Esophagus muscularis mucosa (tissue), 4 donors: ENCODE measurements at places on chromosomes 16 and 17.

DNA sequence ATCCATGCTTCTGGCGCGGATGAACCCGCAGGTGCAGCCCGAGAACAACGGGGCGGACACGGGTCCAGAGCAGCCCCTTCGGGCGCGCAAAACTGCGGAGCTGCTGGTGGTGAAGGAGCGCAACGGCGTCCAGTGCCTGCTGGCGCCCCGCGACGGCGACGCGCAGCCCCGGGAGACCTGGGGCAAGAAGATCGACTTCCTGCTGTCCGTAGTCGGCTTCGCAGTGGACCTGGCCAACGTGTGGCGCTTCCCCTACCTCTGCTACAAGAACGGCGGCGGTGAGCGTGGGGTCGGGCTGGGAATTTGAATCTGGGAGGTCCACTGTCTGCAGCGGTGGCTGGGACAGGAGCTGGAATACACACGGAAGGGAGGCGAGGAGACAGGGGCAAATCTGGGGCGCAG lies 904 bp downstream of the SLC6A2 start:
- peak overlapping the region; percentile 59 for H3K4me3 ChIP-seq
- no peaks in the 10 kb centered on the region for H3K36me3 ChIP-seq

GRCh38 chr16:11128211-11129141 lies 127.5 kb downstream of the SOCS1 start:
- DNase-seq, result no peak
- no peaks in the 10 kb centered on the region for H3K27me3 ChIP-seq
- peak overlapping the region; percentile 63 for H3K27ac ChIP-seq
- peaks cover 52% of the 10 kb centered on the region for H3K4me1 ChIP-seq

DNA sequence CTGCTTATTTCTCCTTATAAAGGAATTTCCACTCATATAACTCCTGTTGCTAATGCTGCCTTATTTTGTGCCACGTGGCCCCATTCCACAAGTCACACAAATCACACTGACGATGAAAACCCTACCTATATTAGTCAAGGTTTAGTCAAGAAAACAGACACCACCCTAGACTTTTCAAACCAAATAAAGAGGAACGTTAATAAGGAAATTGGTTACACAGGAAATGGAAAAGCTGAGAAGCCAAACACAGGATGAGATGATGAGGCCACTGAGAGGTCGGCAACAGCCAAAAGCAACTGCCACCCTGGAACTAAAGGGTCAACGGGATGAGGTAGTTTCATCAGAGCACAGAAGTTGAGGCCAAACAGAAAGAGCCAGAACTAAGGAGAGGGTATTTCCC lies 47.3 kb upstream of the ALOX12 start:
- H3K4me1 ChIP-seq, result peaks cover 4% of the 10 kb centered on the region
- H3K27me3 ChIP-seq, result no peaks in the 10 kb centered on the region
- no peaks in the 10 kb centered on the region for H3K36me3 ChIP-seq
- H3K4me3 ChIP-seq, result no peak overlapping the region
- no peak overlapping the region for H3K27ac ChIP-seq
- DNase-seq, result no peak

DNA sequence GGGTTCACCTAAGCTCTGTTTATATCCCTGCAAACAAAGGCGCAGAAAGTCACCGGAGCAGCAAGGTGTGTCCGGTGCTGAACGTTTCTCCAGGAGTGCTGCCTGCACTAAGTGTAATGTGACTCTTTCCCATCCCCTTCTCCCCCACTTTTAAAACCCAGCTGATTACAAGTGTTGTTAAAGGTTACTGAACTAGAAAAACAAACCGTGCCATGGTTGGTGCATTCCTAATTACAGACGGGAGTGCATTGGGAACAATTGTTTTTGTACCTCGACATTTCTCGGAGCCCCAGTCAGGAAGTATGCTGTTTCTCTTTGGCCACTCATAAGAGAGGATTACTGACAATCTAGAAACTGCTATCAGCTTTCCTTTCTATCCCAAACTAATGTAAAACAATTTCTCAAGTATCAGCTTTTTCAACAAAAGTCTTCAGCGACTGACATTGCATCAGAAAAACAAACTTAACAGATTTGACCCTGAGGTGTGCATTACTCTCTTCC lies 441.0 kb upstream of the SALL1 start:
- no peak overlapping the region for H3K4me3 ChIP-seq
- H3K27ac ChIP-seq, result no peak overlapping the region
- H3K36me3 ChIP-seq, result no peaks in the 10 kb centered on the region
- no peaks in the 10 kb centered on the region for H3K4me1 ChIP-seq

GRCh38 chr17:53818929-53819328 lies 3.8 kb upstream of the KIF2B start:
- H3K27me3 ChIP-seq, result no peaks in the 10 kb centered on the region
- no peak overlapping the region for H3K27ac ChIP-seq
- no peak for DNase-seq

DNA sequence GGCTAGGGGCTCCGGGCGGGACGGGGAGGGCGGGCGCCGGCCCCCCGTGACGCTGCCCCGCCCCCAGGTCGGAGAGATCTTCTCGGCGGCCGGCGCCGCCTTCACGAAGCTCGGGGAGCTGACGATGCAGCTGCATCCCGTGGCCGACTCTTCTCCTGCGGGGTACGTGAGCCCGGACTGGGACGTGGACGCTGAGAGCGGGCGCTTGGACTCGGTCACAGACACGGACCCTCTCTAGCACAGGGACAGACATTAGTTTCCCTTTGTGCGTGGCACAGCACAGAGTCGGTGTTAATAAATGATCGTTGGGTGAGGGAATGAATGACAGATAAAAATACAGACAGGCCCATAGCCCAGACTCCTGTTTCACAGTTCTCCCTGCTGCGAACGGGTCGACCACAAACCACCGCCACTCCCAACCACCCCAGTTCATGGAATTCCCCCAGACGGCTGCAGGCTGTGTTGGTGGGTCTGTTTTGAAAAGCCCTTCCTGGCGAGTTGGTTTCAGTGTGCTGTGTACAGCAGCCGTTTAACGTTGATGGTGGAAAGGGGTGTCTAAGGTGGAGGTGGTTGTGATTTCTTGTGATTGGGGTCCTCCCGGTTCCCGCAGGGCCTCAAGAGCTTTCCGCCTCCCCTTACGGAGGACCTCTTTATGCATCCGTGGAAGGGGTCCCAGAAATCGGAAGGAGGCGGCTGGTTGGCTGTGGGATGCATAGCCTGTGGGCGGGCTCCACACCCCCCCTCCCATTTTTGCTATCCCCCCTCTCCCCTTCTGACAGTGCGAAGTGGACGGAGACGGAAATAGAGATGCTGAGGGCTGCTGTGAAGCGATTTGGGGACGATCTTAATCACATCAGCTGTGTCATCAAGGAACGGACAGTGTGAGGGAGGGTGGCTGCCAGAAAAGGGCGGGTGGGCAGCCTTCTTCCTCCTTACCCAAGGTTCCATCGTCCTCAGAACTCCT lies 2.9 kb downstream of the RNASEK start:
- H3K4me1 ChIP-seq, result peaks cover 83% of the 10 kb centered on the region
- no peaks in the 10 kb centered on the region for H3K36me3 ChIP-seq
- peak overlapping the region; percentile 92 for H3K27ac ChIP-seq
- H3K27me3 ChIP-seq, result no peaks in the 10 kb centered on the region

- DNase-seq, result no peak
- peak overlapping the region; percentile 89 for H3K27ac ChIP-seq
- H3K4me3 ChIP-seq, result peak overlapping the region; percentile 79
- peaks cover 27% of the 10 kb centered on the region for H3K36me3 ChIP-seq
- no peaks in the 10 kb centered on the region for H3K27me3 ChIP-seq
These were observed 623 bp upstream of the DDX52 start for GRCh38 chr17:37643869-37644268.

GRCh38 chr17:4160294-4160859 lies 17.4 kb downstream of the CYB5D2 start:
- DNase-seq, result no peak
- H3K36me3 ChIP-seq, result peaks cover 25% of the 10 kb centered on the region
- peak overlapping the region; percentile 57 for H3K27ac ChIP-seq
- peaks cover 25% of the 10 kb centered on the region for H3K4me1 ChIP-seq
- H3K27me3 ChIP-seq, result no peaks in the 10 kb centered on the region

DNA sequence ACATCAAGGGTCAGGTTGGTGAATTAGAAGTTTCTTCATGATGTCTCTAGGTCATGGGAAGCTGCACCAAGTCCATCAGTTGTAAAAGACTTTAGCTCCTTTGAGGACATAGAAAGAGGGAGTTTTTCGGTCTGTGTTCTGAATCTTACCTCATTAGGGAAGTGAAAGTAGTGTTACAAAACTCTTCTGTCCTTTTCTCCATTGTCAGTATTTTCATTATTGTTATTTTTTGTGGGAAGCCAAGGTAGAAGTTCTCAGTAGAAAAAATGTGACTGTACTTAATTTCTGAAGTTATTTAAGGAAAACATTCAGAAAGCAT lies 24.2 kb downstream of the MAP3K3 start:
- H3K27me3 ChIP-seq, result no peaks in the 10 kb centered on the region
- DNase-seq, result no peak
- no peak overlapping the region for H3K4me3 ChIP-seq
- H3K36me3 ChIP-seq, result peaks cover 5% of the 10 kb centered on the region
- H3K4me1 ChIP-seq, result peaks cover 21% of the 10 kb centered on the region

DNA sequence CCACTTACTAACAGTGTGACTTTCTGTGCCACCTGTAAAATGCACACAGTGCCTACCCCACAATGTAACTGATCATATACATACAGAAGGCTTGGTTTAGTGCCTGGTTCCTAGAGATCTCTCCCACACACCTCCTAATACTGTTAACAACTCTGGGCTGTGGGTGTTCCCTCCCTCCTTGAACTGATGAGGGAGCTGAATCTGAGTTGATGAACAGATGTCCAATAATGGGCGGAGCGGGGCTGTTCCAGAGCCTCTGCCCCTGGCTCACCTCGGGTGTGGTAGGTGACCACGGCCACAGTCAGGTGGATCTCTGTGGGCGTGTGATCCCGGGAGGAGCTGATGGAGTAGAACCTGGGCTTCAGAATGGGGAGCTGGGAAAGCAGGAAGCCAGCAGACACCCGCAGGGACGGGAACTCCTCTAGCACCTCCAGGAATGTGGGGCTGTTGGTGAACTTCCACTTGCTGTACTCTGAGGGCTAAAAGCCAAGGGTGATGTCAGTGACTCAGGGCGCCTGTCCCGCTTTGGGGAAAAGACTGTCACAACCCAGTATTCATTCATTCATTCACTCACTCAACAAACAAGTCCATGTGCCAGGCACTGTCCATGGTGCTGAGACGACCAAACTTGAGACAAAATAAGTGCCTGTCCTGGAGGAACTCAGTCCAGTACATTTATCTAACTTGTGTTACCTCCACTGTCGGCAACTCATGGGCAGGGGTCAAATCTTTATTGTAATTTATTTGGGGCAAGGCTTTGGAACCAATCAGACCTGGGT lies 37.6 kb downstream of the NOS2 start:
- DNase-seq, result no peak
- H3K36me3 ChIP-seq, result no peaks in the 10 kb centered on the region
- no peaks in the 10 kb centered on the region for H3K4me1 ChIP-seq
- no peak overlapping the region for H3K27ac ChIP-seq
- H3K4me3 ChIP-seq, result no peak overlapping the region

GRCh38 chr16:88782454-88783390 lies 2.3 kb downstream of the PIEZO1 start:
- no peaks in the 10 kb centered on the region for H3K27me3 ChIP-seq
- H3K4me3 ChIP-seq, result peak overlapping the region; percentile 87
- H3K4me1 ChIP-seq, result peaks cover 71% of the 10 kb centered on the region
- no peak for DNase-seq

DNA sequence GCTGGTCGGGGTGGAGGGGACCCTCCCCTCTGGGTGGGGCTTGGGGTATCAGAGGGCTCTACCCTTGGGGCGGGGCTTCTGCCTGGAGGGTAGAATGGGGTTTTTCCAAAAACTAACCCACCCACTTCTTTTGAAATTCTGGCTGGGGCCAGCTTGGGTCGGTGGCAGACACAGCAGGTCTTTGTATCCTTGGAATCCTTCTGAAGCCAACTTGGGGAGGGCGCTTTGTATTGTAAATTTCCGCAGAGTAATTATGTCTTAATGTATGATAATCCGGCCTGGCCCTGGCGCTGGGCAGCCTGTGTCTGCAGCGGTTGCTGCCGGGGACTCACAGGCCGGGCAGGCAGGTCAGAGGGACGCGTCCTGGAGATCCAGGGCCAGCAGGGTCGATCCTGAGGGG lies 33.9 kb upstream of the GSE1 start:
- no peak for DNase-seq
- no peaks in the 10 kb centered on the region for H3K36me3 ChIP-seq
- peaks cover 52% of the 10 kb centered on the region for H3K4me1 ChIP-seq
- H3K27me3 ChIP-seq, result no peaks in the 10 kb centered on the region
- H3K4me3 ChIP-seq, result no peak overlapping the region
- no peak overlapping the region for H3K27ac ChIP-seq

DNA sequence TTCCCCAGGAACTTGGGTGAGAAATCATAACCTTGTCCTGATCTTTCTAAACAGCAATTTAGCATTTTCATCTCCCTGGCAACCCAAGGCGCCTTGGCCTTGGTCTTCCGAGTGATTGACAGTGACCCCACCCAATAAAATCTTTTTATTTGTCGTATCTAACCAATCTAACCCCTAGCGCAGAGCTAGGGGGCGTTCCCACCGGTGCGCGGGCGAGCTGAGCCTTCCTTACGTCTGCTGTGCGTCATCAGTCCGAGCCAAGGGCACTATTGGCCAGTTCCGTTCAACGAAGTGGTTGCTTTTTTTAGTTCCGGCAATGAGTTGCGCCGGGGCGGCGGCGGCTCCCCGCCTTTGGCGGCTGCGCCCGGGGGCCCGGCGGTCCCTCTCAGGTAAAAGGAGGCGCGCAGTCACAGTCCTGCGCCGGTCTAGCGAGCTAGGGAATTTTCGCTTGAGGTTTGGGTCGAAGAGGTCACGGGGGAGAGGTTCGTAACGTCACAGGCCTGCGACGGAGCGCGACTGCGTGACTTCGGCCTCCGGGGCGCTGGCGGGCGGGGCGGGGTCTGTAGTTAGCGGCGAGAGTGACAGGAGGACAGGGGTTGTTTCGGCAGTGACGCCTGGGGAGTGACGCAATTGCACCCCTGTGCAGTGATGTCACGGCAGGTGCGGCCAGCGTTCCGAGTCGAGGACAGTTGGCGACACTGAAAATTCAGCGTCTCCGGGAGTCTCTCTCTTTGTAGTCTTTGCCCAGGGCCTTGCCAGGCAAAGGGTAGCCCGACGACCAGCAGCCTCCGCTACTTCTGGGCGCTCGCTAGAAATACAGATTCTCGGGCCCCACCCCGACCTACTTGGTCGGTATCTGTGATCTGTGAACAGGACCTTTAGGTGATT lies at the start of gene COQ7:
Gene COQ7, plus strand, starts transcription at position 266 of the 888 bp plus-strand sequence. Its CDS starts 51 bp downstream, at position 317.
- peak within 1 kb of the TSS; percentile 97 for H3K27ac ChIP-seq
- H3K36me3 ChIP-seq, result peaks cover 4% of the 10 kb centered on the region
- peak; percentile 100 for DNase-seq
- peaks cover 25% of the 10 kb centered on the region for H3K4me1 ChIP-seq
- no peaks in the 10 kb centered on the region for H3K27me3 ChIP-seq

DNA sequence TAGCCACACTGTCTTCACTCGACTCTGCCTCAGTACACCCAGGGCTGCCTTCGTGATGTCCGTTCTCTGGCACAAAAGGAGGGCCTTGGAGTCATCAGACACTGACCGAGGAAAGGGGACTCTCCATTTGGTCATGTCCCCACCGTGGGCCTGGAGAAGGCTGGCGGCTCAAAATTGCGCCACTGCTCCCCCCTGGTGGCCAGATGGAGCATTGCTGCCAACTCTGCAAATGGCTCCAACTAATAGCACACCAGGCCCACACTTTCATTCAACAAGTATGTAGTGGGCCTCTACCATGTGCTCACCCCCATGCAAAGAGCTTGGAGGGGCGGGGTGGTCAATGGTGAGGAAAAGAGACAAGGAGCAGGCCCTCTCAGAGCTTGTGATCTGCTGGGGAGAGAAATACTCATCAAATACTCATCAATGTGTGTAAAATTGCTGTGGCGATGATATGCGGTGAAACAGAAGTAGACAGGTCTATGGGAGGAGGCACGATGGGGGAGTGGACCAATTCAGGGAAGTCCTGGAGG lies 5.2 kb upstream of the GRIN2C start:
- peaks cover 21% of the 10 kb centered on the region for H3K4me1 ChIP-seq
- no peak overlapping the region for H3K27ac ChIP-seq
- no peaks in the 10 kb centered on the region for H3K36me3 ChIP-seq
- H3K4me3 ChIP-seq, result no peak overlapping the region
- peaks cover 38% of the 10 kb centered on the region for H3K27me3 ChIP-seq
- DNase-seq, result peak; percentile 96
